Placental pericyte (primary cell): ENCODE measurements at places on chromosomes 2 and 18. TPM values are rescaled to one million over a fixed set of nuclear protein-coding genes. Genes with fewer than 3 reads are reported as not detected.

The LIPG gene
- 38.1 and 59.4 TPM in 2 replicates for total RNA-seq

The ROCK2 gene
- 47.5 and 52.7 TPM in 2 replicates for total RNA-seq

The TPO gene
- total RNA-seq = not detected in 2 replicates

The RTKN gene
- total RNA-seq = 9.4 and 17.5 TPM in 2 replicates

The NYAP2 gene
- total RNA-seq = under 0.01 TPM in 1 of 2 replicates, not detected in the other

The SERPINB4 gene
- total RNA-seq = 0.14 TPM in 1 of 2 replicates, not detected in the other

The IL37 gene
- total RNA-seq = 0.29 TPM in 1 of 2 replicates, not detected in the other

The GPR75 gene
- 1.3 and 4.9 TPM in 2 replicates for total RNA-seq

The NDC80 gene
- total RNA-seq = 0.88 and 43.5 TPM in 2 replicates

The D2HGDH gene
- total RNA-seq = 15.8 and 22.8 TPM in 2 replicates

The BCL2 gene
- total RNA-seq = 2.8 and 3.0 TPM in 2 replicates

The KLHL29 gene
- total RNA-seq = 2.0 and 3.1 TPM in 2 replicates

The ODC1 gene
- 111 and 216 TPM in 2 replicates for total RNA-seq

The CLEC4F gene
- not detected in 2 replicates for total RNA-seq

The ZEB2 gene
- total RNA-seq = 50.1 and 73.5 TPM in 2 replicates

The DSEL gene
- total RNA-seq = 13.8 and 60.4 TPM in 2 replicates

The ZAP70 gene
- total RNA-seq = 0.43 TPM in 1 of 2 replicates, not detected in the other

The BOLL gene
- total RNA-seq = not detected in 2 replicates

The SCYGR1 gene
- not detected in 2 replicates for total RNA-seq

The NGEF gene
- total RNA-seq = under 0.01 and 0.57 TPM in 2 replicates

The MPV17 gene
- total RNA-seq = 64.8 and 67.7 TPM in 2 replicates

The ATL2 gene
- total RNA-seq = 60.2 and 85.6 TPM in 2 replicates

The ZSWIM2 gene
- total RNA-seq = not detected in 2 replicates
